Activated CD4-positive, alpha-beta T cell treated with anti-CD3 and anti-CD28 coated beads for 48 hours (primary cell): ENCODE measurements at places on chromosomes 12 and 14.

DNA sequence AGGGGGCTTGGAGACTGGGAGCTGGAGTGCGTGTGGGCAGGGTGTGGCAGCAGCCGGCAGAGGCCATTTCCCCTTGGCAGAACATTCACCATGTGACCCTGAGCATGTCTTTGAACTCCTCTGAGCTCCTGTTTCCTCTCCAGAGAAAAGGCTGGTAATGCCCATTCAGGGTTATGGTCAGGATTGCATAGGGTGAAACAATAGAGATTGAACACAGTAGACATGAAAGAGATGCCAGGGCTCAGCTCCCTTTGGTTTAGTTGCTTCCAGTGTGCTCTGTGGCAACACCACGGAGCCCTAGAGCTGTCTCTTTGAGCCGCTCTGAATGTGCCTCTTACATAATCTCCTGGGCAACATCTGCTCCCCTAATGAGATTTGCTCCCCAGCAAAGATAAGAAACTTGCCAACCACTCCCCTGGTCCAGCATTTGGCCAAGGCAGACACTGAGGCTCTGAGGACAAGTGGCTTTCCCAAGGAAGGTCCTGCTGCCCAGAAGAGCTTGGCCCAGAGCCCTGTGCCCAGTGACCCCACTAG is 4.6 kb downstream of the IFI27 start:
- DNase-seq: no peak

GRCh38 chr12:63948211-63948610 is 103.7 kb downstream of the SRGAP1 start:
- no peak for DNase-seq

GRCh38 chr12:64923536-64923935 is 99.1 kb downstream of the TBC1D30 start:
- no peak for DNase-seq

DNA sequence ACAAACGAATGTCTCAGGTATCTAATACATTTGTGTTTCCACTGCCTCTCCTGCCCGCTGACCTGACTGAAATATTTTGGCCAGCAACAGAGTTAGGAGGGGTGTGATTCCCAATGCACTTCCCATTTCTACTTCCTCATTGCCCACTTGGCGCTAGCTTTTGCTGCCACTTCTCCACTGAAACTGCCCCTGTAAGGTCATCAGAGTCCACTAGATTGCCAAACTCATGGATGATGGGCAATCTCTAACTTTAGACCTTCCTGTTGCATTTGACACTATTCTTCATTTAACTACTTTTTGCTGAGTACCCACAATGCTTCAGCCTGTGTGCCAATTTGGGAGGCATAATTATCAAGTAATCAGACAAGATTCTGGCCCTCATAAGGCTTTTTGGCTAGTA is 40.8 kb downstream of the GPR65 start:
- DNase-seq: no peak

DNA sequence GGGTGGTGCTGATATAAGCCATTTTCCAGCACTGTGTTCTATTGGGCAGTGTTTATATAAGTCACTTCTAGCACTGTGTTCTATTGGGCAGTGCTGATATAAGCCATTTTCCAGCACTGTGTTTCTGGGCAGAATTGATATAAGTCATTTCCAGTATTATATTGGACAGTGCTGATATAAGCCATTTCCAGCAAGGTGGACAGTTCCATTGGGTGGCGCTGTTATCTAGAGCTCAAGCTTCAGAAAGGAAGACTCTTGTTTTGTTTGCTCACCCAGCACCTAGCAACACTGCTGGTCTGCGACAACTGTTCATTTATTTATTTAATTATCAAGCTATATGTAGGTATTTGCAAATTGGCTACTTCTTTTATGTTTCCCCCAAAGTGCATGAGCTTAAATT is 690.3 kb downstream of the AACS start:
- no peak for DNase-seq

GRCh38 chr14:98364961-98365360 is 907.0 kb downstream of the BCL11B start:
- DNase-seq: no peak

GRCh38 chr12:1044696-1045095 is 53.7 kb downstream of the ERC1 start:
- DNase-seq: no peak

DNA sequence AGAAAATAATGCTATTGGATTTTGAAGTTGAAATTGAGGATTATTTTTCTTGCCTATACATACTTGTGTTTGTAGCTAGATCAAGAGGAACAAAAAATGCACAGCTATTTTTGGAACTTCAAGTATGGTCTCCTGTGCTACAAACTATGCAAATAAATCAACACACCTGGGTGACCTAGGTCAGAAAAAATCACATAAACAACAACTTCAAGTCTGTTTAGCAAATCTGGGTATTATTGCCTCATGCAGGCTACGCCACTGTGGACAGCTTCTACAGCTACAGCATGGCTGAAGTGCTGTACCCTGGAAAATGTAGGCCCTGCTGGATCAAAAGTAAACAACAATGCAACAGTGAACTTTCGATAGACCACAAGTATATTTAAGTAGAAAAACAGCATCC is 87.5 kb downstream of the SLC6A15 start:
- no peak for DNase-seq

- no peak for DNase-seq
These were observed 32.9 kb downstream of the RAB21 start for GRCh38 chr12:71787580-71787979.

GRCh38 chr12:5718680-5719079 is 226.4 kb downstream of the ANO2 start:
- DNase-seq: no peak
